ENCODE measurements at places on chromosomes 11 and 22. TPM values are rescaled to one million over a fixed set of nuclear protein-coding genes. Genes with fewer than 3 reads are reported as not detected.
A peak's percentile ranks its signal among the peaks of the same experiment; 100 is the strongest.

APOL5 gene
- not detected for total RNA-seq

MMP13 gene
- not detected for total RNA-seq

- H3K4me1 ChIP-seq = no peaks in the 10 kb centered on the region
- peaks cover 6% of the 10 kb centered on the region for H3K27me3 ChIP-seq
- no peak overlapping the region for H3K4me3 ChIP-seq
- no peak overlapping the region for H3K27ac ChIP-seq
- H3K36me3 ChIP-seq = no peaks in the 10 kb centered on the region
These were observed 233.3 kb downstream of the CEP164 start for GRCh38 chr11:117560780-117561530.

- no peaks in the 10 kb centered on the region for H3K4me1 ChIP-seq
- H3K27me3 ChIP-seq = no peaks in the 10 kb centered on the region
- no peak for DNase-seq
- no peak overlapping the region for H3K4me3 ChIP-seq
- no peaks in the 10 kb centered on the region for H3K36me3 ChIP-seq
These were observed 120.9 kb downstream of the TBC1D22A start for GRCh38 chr22:46883092-46883910.

DNA sequence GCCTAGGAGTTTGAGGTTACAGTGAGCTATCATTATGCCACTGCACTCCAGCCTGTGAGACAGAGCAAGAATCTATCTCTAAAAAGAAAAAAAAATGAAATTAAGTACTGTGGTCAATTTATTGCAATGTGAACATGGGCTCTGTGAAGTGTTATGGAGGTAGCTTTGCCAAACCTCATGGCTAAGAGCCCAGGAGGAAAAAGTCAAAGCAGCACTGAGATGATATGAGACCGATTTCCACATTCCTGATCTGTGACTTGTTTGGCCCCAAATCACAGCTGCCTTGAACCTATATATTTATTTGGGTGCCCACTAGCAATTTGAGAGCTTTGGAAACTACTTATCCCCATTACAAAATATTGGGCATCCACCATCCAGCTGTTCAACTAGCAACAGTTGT, 29.8 kb upstream of the TMEM135 start:
- H3K27me3 ChIP-seq = no peaks in the 10 kb centered on the region
- H3K27ac ChIP-seq = no peak overlapping the region
- no peak overlapping the region for H3K4me3 ChIP-seq
- H3K36me3 ChIP-seq = no peaks in the 10 kb centered on the region
- H3K4me1 ChIP-seq = no peaks in the 10 kb centered on the region
- no peak for DNase-seq

- no peak overlapping the region for H3K27ac ChIP-seq
- H3K4me3 ChIP-seq = no peak overlapping the region
- H3K4me1 ChIP-seq = no peaks in the 10 kb centered on the region
- peak; percentile 97 for DNase-seq
- no peaks in the 10 kb centered on the region for H3K27me3 ChIP-seq
These were observed 8.0 kb upstream of the SLC43A3 start for GRCh38 chr11:57434640-57435546.

DNA sequence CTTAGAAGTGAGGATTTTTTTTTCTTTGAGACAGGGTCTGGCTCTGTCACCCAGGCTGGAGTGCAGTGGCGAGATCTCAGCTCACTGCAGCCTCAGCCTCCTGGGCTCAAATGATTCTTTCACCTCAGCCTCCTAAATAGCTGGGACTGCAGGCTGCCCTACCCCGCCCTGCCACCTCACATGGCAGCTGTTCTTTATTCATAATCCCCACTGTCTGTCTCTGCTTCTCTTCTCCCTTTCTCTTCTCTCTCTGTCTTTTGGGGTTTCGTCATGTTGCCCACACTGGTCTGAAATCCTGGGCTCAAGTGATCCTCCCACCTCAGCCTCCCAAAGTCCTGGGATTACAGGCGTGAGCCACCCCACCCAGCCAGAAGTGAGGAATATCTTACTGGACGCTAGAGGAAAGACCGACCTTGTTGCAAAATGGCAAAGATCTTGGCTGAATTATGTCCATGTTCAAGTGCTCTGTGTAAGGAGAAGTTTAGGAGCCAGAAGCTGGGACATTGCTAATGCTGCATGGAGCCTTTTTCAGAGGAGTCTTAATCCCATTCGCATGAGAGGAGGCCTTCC, 21.9 kb downstream of the KRTAP5-5 start:
- H3K27me3 ChIP-seq = no peaks in the 10 kb centered on the region
- no peak overlapping the region for H3K4me3 ChIP-seq
- no peak for DNase-seq
- H3K27ac ChIP-seq = no peak overlapping the region
- H3K4me1 ChIP-seq = no peaks in the 10 kb centered on the region
- no peaks in the 10 kb centered on the region for H3K36me3 ChIP-seq

- no peak overlapping the region for H3K27ac ChIP-seq
- DNase-seq = no peak
- no peaks in the 10 kb centered on the region for H3K27me3 ChIP-seq
- no peak overlapping the region for H3K4me3 ChIP-seq
- H3K4me1 ChIP-seq = no peaks in the 10 kb centered on the region
- no peaks in the 10 kb centered on the region for H3K36me3 ChIP-seq
These were observed 51.1 kb downstream of the COMMD9 start for GRCh38 chr11:36238036-36238631.

DNA sequence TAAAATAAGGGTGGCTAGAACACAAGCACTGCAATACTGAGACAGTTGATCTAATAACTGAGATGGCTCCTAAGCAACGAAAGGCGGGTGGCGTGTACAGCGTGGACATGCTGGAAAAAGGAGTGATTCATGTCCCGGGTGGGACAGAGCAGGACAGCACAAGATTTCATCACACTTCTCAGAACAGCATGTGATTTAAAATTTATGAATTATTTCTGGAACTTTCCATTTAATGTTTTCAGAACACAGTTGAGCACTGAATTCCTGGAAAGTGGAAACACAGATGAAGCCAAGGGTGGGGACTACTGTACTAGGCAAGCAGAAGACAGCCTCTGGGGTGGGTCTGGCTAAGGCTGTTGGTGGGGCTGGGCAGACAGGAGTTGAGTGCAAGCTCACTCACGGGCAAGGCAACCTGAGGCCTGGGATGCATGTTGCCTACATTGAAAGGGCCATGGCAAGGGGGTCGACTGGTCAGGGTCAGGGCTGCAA, 165.6 kb upstream of the DDI1 start:
- no peak overlapping the region for H3K4me3 ChIP-seq
- no peaks in the 10 kb centered on the region for H3K4me1 ChIP-seq
- H3K36me3 ChIP-seq = no peaks in the 10 kb centered on the region
- no peaks in the 10 kb centered on the region for H3K27me3 ChIP-seq
